OCI-M1 (cell line): ENCODE measurements at places on chromosomes 13 and 19.

GRCh38 chr13:114026481-114026880 lies 52.6 kb upstream of the C13orf46 start:
- no peak for DNase-seq

DNA sequence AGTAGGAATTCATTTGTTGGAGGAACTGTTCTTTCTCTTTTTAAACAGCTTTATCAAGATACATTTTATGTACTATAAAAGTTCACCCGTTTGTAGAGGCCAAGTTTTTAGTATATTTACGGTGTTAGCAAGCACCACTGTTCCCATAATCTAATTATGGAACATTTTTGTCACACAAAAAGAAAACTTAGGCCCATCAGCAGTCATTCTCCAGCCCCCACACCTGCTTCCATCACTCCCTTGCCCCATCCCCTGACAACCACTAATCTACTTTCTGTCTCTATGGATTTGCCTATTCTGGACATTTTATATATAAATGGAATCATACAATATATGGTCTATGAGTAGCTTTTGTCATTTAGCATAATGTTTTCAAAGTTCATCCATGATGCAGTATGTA lies 465.0 kb downstream of the DCT start:
- DNase-seq = no peak

DNA sequence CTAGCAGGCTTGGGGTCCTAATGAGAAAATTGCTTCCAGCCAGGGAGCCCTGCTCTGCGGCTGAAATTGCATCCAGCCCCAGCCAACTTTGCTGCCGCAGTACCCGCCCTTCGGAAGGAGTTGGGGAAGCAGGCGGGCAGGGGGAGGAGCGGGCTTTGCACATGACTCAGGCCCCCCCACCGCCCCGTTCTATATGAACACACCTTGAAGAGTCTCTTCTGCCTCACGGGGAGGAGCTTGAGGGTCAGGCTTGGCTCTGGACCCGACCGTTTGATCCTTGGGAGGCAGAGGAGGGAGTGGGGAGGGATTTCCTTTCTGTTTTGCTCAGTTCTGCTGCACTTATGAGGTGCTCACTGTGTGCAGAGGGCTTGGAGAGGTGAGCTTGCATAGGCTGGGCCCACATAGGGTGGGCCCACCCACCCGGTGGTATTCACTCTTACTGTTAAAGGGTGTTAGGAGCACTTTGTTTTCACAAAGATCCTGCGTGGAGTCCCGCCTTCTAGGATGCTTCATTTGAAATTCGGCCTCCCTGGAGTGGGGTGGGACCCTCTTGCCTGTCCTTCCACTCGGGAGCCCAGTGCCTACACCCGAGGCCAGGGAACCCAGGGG lies 46.5 kb downstream of the LYL1 start:
- no peak for DNase-seq

DNA sequence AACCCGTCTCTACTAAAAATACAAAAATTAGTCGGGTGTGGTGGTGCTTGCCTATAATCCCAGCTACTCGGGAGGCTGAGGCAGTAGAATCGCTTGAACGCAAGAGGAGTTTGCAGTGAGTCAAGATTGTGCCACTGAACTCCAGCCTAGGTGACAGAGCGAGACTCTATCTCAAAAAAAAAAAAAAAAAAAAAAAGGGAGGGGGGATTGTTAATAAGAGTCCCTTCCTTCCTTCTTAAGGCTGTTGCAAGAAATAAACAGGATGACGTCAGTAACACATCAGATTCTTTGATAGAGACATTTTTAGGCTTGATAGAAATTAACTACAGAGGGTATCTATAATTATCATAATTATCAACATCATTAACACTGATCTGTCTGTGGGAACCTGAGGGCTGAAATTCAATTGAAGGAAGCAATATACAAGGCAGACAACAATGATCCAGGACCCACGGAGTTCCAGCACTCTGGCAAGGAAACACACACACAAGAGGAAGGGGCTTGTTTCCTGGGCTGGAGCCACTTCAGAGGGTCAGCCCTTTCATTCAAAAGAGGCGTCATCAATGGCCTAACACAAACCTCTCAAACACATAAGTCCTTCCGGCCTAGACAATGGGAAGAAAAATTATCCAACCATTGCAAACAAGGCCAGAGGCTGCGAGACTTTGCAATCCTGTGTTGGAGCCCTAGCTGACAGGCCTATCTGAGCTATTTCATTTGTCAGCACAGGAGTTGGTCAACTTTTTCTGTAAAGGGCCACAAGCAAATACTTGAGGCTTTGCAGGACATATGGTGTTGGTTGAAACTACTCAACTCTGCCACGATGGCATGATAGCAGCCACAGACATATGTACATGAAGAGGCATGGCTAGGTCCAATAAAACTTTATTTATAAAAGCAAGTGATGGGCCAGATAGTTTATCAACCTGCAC lies 105.2 kb downstream of the INSR start:
- DNase-seq = no peak

DNA sequence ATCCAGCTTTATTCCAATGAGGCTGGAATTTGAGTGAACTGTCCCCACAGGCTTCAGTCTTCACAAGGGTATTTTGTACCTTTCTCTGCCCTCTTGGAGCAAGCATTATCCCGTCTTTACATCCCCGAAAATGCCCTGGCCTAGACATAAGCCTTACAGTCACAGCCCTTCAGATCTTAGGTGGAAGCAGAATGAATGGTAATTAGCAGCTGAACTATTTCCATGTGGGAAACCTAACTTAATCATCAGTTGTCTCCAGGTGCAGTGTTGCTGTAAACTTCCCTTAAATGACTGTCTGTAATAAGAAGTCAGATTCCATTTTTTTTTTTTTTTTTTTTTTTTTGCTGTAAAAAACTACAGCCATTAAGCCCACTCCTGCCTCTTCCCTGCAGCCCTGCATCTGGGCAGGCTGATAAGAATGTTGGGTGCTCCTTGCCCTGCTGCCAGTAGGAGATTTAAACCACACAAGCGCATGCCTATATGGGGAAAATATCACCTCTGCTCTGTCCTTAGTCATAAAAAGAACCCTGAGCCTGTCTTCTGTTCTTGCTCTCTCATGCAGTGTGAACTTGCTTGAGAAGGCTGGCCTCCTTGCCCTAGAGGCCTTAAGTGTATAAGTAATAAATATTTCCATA lies 426.8 kb upstream of the SLITRK5 start:
- peak; percentile 96 for DNase-seq

- DNase-seq = peak; percentile 82
Observed at GRCh38 chr13:82962397-82962796, 919.9 kb downstream of the SLITRK1 start.

DNA sequence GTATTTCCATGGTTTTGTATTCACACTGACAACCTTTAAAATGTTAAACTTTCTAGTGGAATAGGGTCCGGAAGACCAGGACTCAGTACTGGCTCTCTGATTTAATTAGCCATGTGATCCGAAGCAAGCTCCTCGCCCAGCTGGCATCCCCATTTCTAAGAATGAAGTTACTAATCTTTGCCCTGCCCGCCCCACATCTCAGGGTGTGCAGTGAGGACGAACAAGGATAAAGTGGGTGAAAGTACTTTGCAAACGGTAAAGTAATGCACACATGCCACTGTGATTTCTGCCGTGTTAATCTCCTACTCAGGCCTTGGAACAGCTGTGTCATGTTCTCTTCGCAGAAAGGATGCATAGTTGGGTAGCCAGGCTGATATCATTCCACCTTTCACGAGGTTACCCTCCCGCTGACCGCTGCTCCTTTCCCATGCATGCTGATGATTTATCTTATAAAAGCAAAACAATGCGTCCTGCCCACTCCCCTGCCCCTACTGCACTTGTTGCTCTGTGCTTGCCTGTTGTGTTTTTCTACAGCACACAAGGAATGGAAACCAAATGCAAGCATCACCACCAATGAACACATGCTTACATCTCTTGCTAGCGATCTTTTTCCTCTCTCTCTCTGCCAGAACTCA lies 539.0 kb downstream of the EFNB2 start:
- DNase-seq = no peak

DNA sequence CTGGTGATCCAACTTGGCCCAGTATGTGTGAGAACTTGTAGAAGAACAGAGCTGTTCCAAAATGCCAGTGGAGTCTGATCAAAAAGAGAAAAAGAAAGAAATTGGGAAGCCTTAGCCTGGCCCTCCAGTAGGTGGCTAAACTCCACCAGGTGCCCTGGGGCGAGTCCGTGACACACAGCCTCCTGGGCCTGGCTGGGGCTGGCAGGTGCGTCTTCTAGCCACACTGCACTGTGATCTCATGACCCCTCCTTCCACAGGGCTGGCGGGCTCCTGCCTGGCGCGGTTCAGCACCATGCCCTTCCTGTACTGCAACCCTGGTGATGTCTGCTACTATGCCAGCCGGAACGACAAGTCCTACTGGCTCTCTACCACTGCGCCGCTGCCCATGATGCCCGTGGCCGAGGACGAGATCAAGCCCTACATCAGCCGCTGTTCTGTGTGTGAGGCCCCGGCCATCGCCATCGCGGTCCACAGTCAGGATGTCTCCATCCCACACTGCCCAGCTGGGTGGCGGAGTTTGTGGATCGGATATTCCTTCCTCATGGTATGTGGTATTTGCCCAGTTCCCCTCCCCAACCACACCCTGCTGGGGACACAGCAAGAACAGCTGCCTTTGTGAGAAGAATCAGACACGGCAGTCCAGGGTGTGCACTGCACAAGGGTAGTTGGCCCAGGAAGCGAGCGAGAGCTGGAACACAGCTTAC lies 53.7 kb downstream of the RAB20 start:
- peak; percentile 68 for DNase-seq

GRCh38 chr13:74097116-74097515 lies 37.1 kb downstream of the KLF12 start:
- DNase-seq = no peak

- DNase-seq = no peak
Observed at GRCh38 chr13:113649212-113649611, 8.8 kb downstream of the ATP4B start.

- no peak for DNase-seq
Observed at GRCh38 chr13:72617951-72618350, 109.5 kb downstream of the MZT1 start.

GRCh38 chr13:113291129-113291528 lies 5.9 kb upstream of the LAMP1 start:
- DNase-seq = no peak

GRCh38 chr13:78832461-78832860 lies 173.5 kb upstream of the OBI1 start:
- DNase-seq = no peak

DNA sequence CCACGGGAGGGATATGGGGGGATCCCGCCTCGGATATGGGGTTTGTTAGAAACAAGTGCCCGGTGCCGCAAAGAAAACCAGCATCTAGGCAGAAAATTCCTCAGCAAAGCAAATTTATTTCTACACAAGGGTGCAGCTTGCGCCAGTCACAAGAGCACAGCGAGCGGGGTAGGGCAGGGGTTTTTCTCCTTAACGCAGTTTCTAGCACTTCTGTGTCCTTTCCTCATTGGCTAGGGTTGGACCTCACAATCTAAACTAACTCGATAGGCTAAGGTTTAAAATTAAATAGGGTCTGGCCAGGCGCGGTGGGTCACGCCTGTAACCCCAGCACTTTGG lies 595 bp downstream of the ZNF440 start:
- DNase-seq = peak; percentile 67

GRCh38 chr13:39107561-39107960 lies 69.3 kb downstream of the NHLRC3 start:
- DNase-seq = no peak
